ENCODE measurements at places on chromosomes 2 and 18. TPM values are rescaled to one million over a fixed set of nuclear protein-coding genes. Genes with fewer than 3 reads are reported as not detected.

The CRACDL gene
- not detected for total RNA-seq

The SERPINB3 gene
- total RNA-seq = not detected

The FAM161A gene
- total RNA-seq = 2.6 TPM

The FLACC1 gene
- 1.3 TPM for total RNA-seq

GRCh38 chr2:189937691-189938090 is 124.8 kb downstream of the MSTN start:
- DNase-seq = no peak

DNA sequence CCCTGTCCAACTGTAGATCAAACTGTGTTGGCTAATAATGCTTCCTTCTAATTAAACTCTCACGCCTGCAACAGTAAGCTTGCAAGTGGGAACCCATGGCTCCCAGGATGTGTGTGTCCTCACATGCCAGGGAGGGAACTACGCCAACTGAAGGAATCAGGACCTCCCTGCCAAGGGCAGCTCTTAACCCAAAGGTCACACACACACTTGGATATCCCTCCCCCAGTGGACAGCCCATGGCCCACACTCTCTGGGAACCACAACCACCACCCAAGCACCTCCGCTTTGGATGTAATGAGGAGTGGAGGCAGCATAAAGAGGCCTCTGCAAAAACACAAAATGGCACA is 102.1 kb downstream of the CRACDL start:
- no peak for DNase-seq

DNA sequence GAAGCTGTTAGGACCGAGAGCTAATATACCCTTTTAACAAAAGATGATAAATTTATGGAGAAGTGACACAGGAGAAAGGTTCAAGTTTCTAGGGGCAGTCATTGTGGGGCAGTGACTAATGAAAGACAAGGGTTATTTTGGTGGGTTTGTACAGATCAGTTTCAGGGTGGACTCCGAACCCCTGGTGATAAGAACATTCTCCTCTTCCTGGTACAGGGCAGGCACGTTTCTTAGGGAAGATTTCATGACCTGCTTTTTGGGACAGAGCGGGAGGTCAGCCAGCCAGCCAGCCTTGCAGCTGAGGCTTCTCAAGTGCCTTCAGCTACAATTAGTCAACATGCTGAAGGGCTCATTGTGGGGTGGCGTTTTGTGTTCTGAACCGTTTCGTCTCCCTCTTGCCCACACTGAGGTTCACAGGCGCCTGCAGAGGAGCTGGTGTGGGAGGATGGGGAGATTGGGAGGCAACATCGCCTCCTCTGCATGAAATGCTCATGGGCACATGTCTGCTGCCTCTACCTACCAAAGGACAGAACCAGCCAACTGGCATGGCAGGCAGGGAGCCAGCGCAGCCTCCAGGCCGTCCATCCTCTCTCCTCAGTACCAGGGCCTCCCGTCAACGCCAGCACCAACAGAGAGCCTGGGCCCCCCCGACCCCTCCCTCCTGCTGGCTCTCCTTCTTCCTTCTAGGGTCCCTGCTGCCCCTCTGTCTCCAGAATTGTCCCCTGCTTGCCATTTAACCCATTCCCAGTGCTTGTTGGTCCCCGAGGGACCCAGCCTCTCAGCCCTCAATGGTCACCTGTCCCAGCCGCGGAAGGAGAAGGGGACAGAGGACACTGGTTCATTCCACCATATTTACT is 9.6 kb downstream of the CHMP1B start:
- DNase-seq = no peak

GRCh38 chr2:227719641-227720040 is 1.8 kb upstream of the SLC19A3 start:
- DNase-seq = no peak

GRCh38 chr18:35144698-35145097 is 96.1 kb upstream of the ZNF397 start:
- no peak for DNase-seq

DNA sequence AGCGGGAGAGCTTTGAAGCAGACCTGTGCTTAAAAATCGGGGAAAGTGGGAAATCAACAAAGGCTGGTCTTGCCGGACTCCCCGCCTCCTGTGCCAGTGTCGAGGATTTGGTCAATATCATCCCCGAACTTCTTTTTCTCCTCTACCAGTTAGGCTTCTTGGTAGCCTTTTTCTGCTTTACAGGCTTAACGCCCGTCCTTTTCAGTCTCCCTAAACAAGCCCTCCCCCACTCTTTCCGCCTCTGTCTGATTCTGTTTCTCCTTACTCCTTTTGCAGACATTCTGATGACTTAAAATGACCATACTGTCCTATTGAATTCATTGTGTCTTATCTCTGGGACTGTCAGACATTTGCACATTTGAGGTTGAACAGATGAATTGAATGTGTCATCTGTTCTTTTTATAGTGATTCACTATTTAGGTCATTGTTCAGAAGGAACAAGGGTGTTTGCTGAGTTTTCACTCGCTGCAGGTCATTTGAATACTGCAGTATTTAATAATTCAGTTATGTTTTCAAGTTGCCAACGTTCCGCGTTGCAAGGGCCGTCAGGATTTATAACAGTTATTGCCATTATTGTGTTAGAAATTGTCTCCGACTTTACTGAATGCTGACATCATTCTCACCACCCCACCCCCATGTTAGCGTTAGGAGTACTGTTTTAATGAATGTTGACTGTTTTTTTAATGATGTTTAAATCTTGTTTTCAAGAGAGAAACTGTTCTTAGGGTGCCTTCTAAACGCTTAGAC is 1.1 kb downstream of the ITGAV start:
- DNase-seq = peak; percentile 79

All from fibroblast of lung (primary cell).